ENCODE measurements at places on chromosomes 2 and 18.

DNA sequence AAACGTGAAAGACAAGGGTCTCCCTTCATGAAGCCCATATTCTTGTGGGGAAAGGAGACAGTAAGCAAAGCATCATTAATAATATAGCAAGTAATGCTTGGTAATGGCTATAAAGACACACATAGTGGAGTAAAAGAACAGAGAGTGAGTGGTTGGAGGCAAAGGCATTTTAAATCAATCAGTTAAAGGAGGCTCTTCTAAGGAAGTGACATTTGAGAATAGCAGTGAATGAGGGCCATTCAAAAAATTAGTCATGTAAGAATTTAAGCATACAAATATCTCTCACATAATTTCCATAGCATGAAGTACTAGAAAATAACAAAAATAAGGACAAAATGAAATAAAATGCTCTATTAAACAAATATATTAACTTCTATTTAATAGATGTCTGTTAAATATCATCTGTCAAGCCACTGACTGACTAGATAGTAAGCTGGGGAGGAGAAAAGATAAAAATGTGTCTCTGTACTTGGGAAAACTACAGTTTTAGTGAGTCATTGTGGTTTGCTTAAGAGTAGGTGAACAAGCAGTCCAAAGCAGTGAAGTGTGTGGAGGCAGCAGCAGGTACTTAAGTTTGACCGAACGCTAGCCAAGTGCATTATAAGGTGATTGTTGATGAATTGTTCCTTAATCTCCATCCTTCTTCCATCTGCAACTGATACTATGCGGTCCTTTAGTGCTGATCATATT is 160.1 kb downstream of the PARD3B start:
- no peak for DNase-seq

DNA sequence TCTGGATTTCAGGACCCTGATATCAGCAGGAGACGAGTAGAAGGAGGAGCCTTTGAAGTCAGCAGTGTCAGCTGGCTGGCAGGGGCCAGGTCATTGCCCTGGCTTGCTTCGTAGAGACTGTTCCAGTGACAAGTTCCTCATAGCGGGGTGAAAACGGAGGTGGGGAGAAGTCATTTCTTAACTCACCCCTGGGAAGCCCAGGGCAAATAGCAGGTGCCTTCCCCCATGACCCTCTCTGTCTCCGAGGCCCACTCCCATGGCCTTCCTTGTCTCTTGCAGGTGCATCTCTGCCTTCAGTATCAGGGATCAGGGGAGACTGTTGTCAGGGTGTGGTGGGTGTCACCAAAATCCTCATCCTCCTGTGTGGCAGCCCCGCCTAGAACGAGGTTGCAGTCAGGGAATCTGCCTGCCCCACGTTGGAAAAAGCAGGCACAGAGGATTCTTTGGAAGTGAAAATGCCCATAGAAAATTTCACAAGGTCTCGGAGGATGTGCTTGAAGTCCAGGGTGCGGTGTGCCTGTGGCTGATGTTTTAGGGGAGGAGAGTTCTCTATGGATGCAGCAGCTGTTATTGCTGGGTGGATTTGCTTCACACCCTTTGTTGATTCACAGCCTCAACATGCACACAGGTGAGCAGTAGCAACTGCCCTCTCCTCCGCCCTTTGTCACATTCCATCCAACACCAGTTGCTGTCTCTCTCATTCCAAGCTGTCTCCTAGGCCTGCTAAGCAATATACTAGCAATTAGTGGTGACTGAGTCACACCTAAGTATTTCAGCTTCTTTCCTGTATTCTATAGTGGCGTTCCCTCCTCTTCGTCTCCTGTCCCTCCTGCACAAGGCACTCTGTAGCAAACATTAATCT is 142.6 kb upstream of the FHL2 start:
- no peak for DNase-seq

DNA sequence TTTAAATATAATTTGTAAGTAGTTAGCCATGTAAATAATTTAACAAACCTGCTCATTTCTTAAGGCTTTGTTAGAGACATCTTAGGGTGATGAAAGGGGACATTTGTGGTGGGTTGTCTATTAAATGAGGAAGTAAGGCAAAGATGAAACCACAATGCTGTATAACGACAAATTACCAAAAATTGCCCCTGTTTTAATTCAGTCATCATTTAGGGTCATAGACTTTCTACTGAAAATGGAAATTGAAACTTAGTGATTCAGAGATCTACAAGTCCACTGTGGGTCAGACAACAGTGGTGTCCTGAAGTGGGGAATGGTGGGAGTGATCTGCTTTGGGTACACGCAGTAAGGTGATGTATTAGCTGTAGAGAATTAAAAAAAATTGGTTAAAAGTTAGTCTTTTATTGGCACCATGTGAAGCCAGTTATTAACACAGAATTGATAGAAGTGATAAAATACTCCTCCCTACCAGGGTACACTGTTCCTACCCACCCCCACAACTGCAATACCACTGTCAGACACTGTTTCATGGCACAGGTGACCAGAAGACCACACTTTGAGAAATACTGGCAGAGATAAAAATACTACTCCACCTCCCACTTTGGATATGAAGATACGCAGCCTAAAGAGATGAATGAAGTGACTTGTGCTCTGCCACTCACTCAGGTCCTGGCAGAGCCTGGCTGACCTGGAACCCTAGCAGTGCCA is 13.4 kb downstream of the CERS6 start:
- DNase-seq, result no peak

DNA sequence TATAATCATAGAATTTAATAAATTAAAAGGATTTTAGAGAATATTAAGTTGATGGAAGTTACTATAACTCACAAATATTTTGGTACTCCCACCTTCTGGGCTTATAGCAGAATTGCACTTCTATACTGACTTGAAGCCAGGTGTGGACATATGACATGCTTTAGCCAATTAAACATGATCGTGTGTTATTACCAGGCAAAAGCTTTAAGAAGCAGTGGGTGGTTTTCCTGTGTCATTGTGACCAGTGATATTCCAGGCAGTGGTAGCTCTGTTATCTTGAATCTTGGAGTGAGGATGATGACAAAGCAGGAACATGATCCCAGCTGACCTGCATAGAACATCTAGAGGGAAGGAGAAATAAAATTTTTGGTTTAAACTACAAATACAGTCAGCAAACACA is 370.9 kb upstream of the ZEB2 start:
- DNase-seq, result no peak

DNA sequence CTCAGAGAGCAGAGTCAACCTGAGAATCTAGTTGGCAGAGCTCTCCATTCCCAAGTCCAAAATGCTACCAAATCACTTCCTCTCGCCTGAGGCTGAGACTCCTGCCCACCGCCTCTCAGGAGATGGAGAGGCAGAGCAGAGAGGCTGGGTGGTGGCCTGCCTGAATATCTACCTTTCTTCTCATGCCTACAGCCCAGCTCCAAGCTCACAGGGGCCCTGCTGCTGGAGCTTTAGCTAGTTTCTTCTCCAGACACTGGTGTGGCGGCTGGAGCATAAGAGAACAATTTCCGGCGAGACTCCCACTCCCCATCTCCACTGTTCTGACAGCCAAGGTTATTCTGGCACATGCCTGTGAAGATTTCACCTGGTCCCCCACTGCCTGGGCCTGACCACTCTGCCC is 8.1 kb upstream of the CYP26B1 start:
- no peak for DNase-seq

DNA sequence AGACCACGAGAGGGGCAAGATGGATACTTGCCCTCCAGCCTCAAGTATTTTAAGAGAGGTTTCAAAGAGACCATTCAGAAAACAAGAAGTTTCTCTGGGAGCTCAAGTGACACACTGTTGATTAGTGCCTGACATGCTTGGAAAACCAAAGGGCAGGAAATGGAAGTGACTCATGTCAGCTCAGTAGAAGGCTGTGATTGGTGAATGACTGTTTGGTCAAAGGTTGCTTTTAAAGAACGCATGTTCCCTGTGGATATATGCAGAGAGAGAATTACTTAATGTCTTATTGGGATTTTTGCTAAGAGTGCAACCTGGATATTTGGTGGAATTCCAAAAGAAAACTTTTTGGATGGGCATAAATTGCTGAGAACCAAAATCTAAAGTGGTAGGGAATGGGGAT is 549.9 kb downstream of the XIRP2 start:
- no peak for DNase-seq

- peak; percentile 84 for DNase-seq
Measured at GRCh38 chr2:231648579-231649174, 56.0 kb downstream of the TEX44 start.

GRCh38 chr2:113926314-113926713 is 36.4 kb downstream of the ACTR3 start:
- no peak for DNase-seq

- no peak for DNase-seq
Measured at GRCh38 chr2:163407296-163407695, 328.5 kb downstream of the FIGN start.

DNA sequence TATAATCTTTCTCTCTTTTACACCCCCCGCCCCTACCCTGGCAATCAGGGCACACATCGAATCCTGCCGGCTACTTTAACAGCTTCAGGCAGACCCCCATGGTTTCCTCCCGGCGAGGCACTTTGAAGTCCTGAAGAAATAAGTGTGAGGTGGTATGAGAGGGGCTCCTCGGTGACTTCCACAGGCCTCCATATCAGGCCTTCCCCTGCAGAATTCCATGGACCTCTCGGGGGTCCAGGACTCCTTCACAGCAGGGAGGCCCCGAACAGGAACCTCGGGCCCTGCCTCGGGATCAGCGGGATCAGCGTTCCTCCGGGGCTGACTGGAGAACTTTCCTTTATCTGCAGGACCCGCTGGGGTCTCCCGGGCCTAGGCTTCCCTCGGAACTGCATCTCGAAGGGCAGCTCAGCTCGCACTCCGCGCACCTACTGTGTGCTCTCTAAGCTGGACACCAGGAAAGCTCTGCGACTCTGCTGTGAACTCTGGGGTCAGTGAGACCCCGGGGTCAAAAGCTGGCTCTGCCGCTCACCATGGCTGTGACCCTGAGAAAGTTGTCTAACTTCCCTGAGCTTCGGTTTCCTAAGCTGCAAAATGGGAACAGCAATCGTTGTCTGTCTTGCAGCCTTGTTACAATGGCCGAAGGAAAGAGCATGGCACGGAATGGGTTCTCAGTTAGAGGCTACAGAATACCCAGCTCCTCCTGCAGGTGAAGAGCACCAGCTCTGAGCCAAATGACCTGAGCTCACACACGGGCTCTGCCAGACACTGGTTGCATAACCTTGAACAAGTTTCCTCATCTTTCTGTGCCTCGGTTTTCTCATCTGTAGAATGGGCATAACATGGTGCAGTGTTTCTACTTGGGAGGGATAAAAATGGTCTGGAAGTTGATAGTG is 97.4 kb upstream of the ID2 start:
- DNase-seq, result no peak

DNA sequence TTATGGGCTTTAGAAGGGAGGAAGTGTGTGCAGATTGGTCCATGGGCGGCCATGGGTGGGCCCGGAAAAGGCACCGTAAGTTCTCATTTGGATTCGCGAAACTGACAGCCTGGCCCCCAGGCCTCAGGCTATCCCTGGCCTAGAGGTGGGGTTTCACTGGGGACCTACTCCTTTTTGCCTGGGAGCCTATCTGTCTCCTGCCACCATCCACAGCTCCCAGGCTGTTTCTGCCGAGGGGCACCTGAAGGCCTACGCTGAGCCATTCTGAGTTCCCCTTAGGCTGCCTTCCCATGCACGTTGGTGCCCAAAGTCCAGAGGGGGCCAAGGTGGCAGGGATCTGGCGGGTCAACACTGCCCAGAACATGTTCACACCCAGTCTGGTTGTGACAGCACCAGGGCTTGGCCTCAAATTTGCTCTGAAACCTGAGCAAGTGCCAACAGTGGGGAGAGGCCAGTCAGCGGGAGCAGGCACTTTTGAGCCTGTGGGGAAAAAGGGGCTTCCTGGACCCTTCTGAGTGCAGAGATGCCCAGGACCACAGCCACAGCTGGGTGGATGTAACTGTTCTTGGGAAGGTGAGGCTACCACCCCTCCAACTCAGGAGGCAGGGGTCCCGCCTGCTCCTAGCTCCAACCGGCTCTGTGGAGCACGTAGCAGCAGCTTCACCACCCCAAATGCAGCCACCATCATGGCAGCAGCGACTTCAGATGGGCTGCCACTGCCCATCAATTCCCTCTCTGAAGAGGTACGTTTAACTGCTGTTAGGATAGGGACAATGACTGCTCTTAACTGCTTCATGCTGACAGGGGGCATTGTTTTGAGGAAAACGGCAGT is 73.6 kb upstream of the ZNF804A start:
- no peak for DNase-seq

GRCh38 chr2:1588051-1588977 is 156.0 kb downstream of the PXDN start:
- no peak for DNase-seq

DNA sequence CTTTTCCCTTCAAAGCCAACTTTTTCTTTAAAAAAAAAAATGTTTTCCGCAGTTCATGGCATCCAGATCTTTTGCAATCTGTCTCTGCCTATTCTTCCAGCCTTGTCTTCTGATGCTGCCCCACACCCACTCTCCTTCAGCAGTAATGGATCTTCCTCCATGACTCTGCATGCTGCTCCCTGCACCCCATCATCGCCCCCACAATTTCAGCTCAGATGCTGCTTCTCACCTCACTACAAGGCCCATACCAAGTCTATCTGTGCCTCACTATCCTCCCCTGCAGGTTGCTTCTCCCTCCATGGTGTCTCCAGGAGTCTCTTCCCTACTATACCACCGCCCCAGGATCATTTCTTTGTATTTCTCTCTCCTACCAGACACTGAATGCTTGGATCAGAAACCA is 260.6 kb downstream of the ANAPC1 start:
- DNase-seq, result no peak

DNA sequence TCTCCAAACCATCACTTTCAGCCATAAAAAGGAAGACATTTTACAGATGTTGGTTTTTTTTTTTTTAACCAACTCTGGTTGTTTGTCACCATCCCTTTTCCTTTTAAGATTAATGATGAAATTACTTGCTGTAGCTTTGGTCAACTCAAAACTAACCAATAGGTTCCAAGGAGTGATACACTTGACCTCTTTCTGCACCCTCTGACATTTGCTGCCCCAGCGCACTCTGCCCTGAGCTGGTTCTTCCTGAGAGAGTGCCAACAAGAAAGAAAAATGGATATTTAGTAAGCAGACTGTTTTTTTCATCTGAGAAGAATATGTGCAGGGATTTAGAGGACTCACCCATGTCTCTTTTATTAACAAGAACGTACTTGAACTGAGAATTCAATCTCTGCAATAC is 520.0 kb downstream of the TXNL1 start:
- no peak for DNase-seq

- no peak for DNase-seq
Measured at GRCh38 chr2:233082222-233082930, 22.2 kb downstream of the INPP5D start.

DNA sequence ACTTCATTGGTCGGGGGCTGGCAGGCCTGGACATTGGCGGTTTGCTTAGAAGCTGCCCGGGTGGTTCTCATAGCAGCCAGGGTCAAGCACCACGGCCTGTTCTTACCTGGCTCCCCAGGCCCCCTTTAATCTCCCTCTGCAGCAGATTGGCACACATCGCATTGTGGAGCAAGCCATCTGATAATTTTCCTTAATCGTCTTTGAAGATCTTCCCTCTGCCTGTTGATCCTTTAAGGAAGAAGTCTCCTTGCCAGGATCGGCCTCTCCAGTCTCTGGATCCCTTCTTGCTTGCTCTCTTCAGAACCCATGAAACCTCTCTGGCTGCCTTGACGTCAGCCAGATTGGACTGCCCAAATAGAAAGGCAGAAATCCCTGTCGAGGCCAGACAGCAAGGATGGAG is 75.8 kb downstream of the NEDD4L start:
- DNase-seq, result no peak

- DNase-seq, result no peak
Measured at GRCh38 chr18:13379062-13379865, 160.7 kb downstream of the LDLRAD4 start.
